ENCODE measurements at places on chromosomes 4 and X. TPM values are rescaled to one million over a fixed set of nuclear protein-coding genes. Genes with fewer than 3 reads are reported as not detected.

The ENAM gene
- total RNA-seq, result not detected

GRCh38 chr4:125105561-125105960, 209.2 kb upstream of the FAT4 start:
- H3K27me3 ChIP-seq, result no peaks in the 10 kb centered on the region
- H3K27ac ChIP-seq, result no peak overlapping the region
- H3K4me3 ChIP-seq, result no peak overlapping the region
- no peaks in the 10 kb centered on the region for H3K36me3 ChIP-seq
- no peak for DNase-seq

DNA sequence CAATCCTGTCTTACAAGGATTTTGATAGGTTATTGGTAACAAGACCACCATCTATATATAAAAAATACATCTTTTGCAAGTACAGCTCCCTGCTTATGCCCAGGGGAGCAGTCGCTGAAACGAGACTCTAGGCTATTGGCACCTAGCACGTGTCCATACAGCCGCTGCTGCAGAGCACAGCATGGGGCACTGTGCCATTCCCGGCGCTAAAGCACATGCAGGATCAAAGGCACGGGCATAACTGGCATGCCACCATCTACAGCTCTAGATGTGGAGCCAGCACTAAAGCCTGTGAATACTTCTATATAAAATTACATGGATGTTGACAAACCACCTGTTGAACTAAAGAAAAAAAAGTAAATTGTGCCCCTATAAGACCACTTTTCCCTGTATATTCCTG, 144.8 kb downstream of the COL25A1 start:
- no peak overlapping the region for H3K27ac ChIP-seq
- no peaks in the 10 kb centered on the region for H3K4me1 ChIP-seq

- no peak overlapping the region for H3K27ac ChIP-seq
- no peaks in the 10 kb centered on the region for H3K4me1 ChIP-seq
- H3K36me3 ChIP-seq, result no peaks in the 10 kb centered on the region
- no peaks in the 10 kb centered on the region for H3K27me3 ChIP-seq
Measured at GRCh38 chrX:11739776-11740175, 18.3 kb upstream of the MSL3 start.

GRCh38 chr4:130850019-130850524, 1754.1 kb downstream of the C4orf33 start:
- no peaks in the 10 kb centered on the region for H3K36me3 ChIP-seq
- no peak overlapping the region for H3K27ac ChIP-seq
- no peak overlapping the region for H3K4me3 ChIP-seq

GRCh38 chr4:47002580-47002979, 9.2 kb upstream of the GABRA4 start:
- no peaks in the 10 kb centered on the region for H3K36me3 ChIP-seq
- H3K4me1 ChIP-seq, result no peaks in the 10 kb centered on the region
- no peak overlapping the region for H3K27ac ChIP-seq
- no peaks in the 10 kb centered on the region for H3K27me3 ChIP-seq

DNA sequence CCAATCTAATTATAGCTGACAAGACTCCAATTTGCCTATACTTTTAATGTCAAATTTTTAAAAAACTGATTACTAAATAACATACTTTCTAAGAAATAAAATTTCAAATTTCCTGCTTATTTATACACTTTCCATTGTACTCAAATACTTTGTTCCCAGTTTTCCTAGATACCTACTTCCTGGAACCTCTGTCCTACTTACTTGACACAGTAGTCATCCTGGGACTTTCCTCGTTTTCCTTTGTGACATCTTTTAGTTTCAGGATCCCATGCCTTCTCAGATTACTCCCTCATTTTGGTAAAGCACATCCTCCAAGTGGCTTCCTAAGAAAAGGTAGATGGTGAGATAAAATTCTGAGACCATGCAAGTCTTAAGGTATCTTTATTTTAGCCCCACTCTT, 13.3 kb upstream of the FAM184B start:
- no peak overlapping the region for H3K27ac ChIP-seq
- 0 out of 2 replicates have a peak, but pooled peaks cover 6% of the 10 kb centered on the region for H3K36me3 ChIP-seq
- H3K4me3 ChIP-seq, result no peak overlapping the region
- DNase-seq, result no peak
- H3K4me1 ChIP-seq, result no peaks in the 10 kb centered on the region

DNA sequence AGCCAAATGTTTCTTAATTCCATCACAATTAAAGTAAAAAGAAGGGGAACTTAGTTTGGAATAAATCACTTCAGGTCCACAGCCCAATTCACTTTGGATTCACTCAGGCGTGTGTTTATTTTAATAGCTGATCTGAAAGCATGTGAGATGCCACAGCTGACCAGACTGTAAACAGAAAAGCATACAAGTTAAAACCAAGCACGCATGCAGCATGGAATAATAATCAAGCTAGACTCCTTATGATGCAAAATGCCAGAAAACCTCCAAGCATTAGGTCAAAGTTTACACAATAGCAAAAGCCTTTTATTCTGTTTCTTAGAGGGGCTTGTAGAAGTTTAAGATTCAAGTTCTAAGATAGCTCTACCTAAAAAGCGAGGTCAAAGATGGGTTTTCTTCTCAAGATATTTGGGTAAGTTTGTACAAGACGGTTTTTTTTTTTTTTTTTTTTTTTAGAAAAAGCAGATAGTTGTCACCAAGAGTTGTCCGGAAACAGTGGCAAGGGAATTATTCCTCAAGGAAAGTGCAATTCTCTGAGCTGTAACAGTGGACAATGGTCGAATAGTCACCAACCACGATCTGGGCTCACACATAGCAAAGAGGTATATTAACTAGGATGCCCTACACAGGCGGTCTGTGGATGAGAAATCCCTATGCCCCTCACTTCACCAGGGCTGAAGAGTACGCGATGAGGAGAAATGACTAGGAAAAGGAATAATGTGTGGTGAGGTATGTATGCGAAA, 763 bp upstream of the PRRG1 start:
- H3K36me3 ChIP-seq, result no peaks in the 10 kb centered on the region
- no peak overlapping the region for H3K4me3 ChIP-seq
- no peaks in the 10 kb centered on the region for H3K27me3 ChIP-seq
- no peak overlapping the region for H3K27ac ChIP-seq

All from Karpas-422 (cell line).